Activated naive CD4-positive, alpha-beta T cell treated with anti-CD3 and anti-CD28 coated beads, Interleukin-2, amount 10 ng/mL, durations not matched to agents 7 days and 5 days (primary cell): ENCODE measurements at places on chromosomes 16 and 17.
A peak's percentile ranks its signal among the peaks of the same experiment; 100 is the strongest.

GRCh38 chr16:12677502-12677901, 126.2 kb downstream of the CPPED1 start:
- DNase-seq: peak; percentile 40
- peaks cover 20% of the 10 kb centered on the region for H3K4me1 ChIP-seq
- no peaks in the 10 kb centered on the region for H3K36me3 ChIP-seq

DNA sequence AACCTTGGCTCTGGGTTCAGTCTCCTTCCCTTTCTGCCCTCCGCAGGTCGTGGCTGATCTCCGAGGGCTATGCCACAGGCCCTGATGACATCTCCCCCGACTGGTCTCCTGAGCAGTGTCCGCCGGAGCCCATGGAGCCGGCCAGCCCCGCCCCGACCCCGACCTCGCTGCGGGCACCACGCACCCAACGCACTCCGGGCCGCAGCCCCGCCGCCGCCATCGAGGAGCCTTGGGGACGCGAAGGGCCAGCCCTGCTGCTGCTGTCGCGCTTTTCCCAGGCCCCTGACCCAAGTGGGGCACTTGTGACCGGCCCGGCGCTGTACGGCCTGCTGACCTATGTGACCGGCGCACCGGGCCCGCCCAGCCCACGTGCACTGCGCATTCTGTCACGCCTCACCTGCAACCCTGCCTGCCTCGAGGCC, 5.1 kb downstream of the ARMC5 start:
- peaks cover 30% of the 10 kb centered on the region for H3K4me1 ChIP-seq
- peaks cover 27% of the 10 kb centered on the region for H3K36me3 ChIP-seq
- no peak for DNase-seq
- peaks cover 2% of the 10 kb centered on the region for H3K27me3 ChIP-seq
- no peak overlapping the region for H3K27ac ChIP-seq

- no peak for DNase-seq
- H3K27me3 ChIP-seq: peaks cover 31% of the 10 kb centered on the region
- no peak overlapping the region for H3K4me3 ChIP-seq
- H3K27ac ChIP-seq: no peak overlapping the region
- H3K4me1 ChIP-seq: peaks cover 21% of the 10 kb centered on the region
These were observed 12.2 kb upstream of the RPH3AL start for GRCh38 chr17:364766-365165.

GRCh38 chr17:12909046-12909445, 108.8 kb downstream of the ELAC2 start:
- no peak overlapping the region for H3K27ac ChIP-seq
- no peak for DNase-seq
- no peaks in the 10 kb centered on the region for H3K36me3 ChIP-seq
- no peaks in the 10 kb centered on the region for H3K4me1 ChIP-seq
- no peaks in the 10 kb centered on the region for H3K27me3 ChIP-seq

DNA sequence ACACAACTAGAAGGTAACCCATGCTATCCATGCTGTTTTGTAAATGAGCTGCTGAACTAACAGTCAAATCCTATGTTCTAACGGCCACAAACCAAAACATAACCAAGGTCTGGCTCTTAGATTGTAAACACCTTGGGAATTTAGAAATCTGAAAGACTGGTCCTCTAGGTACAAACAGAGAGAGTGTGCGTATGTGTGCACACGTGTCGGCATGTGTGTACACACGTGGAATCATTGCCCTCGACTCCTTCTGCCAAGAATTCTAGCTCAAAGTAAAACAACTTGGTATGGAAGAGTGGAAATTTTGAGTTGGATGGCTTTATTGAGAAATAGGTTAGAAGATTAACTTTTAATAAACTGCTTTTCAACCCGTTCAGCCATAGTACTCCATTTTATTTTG, 18.1 kb upstream of the GHDC start:
- no peaks in the 10 kb centered on the region for H3K27me3 ChIP-seq
- H3K4me1 ChIP-seq: no peaks in the 10 kb centered on the region
- peaks cover 55% of the 10 kb centered on the region for H3K36me3 ChIP-seq
- no peak overlapping the region for H3K4me3 ChIP-seq
- no peak overlapping the region for H3K27ac ChIP-seq

- H3K27me3 ChIP-seq: peaks cover 16% of the 10 kb centered on the region
- H3K4me3 ChIP-seq: no peak overlapping the region
- no peaks in the 10 kb centered on the region for H3K36me3 ChIP-seq
- no peak for DNase-seq
- H3K4me1 ChIP-seq: no peaks in the 10 kb centered on the region
These were observed 10.9 kb upstream of the TMEM170A start for GRCh38 chr16:75475420-75475847.

DNA sequence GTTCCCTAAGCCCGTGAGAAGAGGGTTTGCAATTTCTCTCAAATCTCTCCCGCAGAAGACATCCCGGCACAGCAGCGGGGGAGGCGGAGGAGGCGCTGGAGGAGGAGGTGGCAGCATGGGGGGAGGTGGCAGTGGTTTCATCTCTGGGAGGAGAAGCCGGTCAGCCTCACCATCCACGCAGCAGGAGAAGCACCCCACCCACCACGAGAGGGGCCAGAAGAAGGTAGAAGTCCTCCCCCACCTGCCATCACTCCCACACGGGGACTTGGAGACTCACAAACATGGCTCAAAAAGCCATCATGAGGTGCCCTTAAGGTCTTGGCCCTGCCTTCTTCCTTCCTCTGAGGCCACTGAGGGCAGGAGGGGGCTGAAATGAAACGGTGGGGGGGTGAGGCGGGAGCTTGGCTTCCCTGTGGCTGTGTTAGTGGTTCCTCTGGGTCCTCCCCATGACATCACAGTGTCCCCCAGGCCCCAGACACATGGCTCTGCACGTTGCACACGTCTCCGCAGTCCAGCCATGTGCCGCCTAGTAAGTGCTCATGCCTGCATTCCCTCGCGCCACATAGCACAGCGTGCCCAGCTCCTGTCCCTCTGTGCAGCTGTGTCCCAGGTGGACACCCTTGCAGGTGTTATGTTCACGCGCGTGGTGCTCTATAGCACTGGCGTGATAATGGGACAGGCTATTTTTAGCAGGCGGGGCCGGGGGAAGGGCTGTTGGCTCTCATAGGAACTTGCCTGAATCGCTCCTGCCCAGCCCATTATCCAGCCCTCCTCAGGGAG, 6.9 kb downstream of the MLLT6 start:
- no peak overlapping the region for H3K27ac ChIP-seq
- H3K27me3 ChIP-seq: no peaks in the 10 kb centered on the region
- no peak overlapping the region for H3K4me3 ChIP-seq
- DNase-seq: no peak
- peaks cover 70% of the 10 kb centered on the region for H3K4me1 ChIP-seq

DNA sequence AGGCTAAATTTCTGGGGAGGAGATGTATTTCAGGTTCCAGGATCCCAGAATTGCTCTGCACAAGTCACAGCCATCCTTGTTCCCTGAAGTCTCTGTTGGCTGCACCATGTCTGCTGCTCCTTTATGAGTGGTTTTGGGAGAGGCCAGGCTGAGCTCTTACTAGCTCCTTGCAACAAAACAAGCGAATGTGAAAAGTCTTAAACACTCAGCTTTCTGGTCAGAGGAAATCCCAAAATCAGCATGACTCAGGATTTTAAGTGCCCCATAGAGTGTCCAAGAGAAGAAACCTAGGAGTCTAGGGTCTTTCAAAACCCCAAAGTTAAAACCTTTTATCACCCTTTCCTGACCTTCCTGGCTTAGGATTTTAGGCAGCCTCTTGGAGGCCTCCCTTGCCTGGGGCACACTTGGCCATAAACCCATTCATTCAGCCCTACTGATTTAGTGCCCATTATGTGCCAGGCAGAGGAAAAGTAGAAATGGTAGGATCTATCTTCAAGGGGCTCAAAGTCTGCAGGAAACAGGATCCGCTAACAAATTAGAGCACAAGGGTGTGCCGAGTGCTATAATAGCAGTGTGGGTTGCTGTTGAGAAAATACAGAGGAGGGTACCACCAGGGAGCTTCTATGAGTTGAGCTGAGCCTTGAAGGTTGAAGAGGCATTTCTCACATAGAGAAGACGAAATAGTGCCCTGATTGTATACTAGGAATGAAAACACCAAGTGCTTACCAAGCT, 36.9 kb downstream of the SOST start:
- H3K4me1 ChIP-seq: peaks cover 19% of the 10 kb centered on the region
- H3K4me3 ChIP-seq: peak overlapping the region; percentile 99
- H3K36me3 ChIP-seq: peaks cover 4% of the 10 kb centered on the region
- H3K27me3 ChIP-seq: peaks cover 17% of the 10 kb centered on the region

DNA sequence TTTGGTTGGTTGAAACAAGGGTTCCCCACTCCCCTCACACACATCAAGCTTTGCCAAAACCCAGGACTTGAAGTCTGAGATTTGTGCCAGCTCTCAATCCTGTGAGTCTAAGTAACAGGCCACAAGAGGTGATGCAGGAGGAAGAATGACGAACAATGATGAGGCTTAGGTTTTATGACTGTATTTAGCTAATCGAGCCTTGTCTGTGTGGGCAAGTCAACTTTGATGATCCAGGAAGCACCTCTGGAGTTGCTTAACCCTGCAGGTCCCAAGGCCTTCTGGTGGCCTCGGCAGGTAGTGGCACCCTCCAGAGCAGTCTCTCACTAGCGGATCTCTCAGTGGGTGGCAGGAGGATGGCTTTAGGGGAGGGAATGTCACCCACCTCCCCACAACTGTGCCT, 28.7 kb downstream of the CDK5RAP3 start:
- DNase-seq: peak; percentile 36
- no peak overlapping the region for H3K27ac ChIP-seq
- no peak overlapping the region for H3K4me3 ChIP-seq
- H3K27me3 ChIP-seq: peaks cover 65% of the 10 kb centered on the region
- H3K4me1 ChIP-seq: peaks cover 11% of the 10 kb centered on the region

DNA sequence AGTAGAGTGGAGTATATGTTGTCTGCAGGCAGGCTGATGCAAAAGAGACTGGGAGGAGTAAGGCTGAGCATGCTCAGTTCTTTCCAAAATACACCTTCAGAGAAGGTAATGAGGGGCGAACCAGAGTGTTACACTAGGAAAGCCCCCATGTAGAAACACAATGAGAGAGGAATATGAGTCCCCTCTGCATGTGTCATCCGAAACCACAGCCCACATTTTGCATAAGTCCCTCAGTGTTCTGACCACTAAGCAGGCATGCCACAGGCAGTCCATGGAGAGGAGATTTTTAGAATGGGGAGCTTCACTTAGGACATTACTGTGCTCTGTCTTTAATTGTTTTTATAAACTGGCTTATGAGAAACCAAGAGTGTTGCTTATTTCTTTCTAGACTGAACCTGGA, 32.0 kb downstream of the SLC6A2 start:
- no peak for DNase-seq
- no peaks in the 10 kb centered on the region for H3K36me3 ChIP-seq
- H3K27ac ChIP-seq: no peak overlapping the region

DNA sequence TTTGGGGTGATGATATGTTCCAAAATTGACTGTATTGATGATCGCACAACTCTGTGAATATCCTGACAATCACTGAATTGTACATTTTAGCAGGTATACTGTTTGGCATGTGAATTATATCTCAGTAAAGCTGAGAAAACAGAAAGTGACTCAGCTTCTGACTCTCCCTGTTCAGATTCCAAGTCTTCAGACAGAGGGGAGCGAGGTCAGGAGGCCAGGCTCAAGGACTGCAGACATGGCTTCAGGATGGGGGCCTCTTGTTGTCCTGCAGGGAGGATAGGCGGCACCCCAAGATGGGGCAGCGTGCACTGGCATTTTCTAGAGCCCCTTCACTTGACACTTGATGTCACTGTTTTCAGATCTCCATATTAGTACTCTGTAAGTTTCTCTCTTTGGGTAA, 45.6 kb downstream of the KNOP1 start:
- H3K36me3 ChIP-seq: peaks cover 37% of the 10 kb centered on the region
- H3K4me1 ChIP-seq: no peaks in the 10 kb centered on the region
- no peaks in the 10 kb centered on the region for H3K27me3 ChIP-seq
- peak overlapping the region; percentile 11 for H3K27ac ChIP-seq

- H3K27ac ChIP-seq: peak overlapping the region; percentile 96
- H3K27me3 ChIP-seq: peaks cover 12% of the 10 kb centered on the region
- DNase-seq: peak; percentile 58
- peak overlapping the region; percentile 92 for H3K4me3 ChIP-seq
- peaks cover 15% of the 10 kb centered on the region for H3K36me3 ChIP-seq
- H3K4me1 ChIP-seq: peaks cover 40% of the 10 kb centered on the region
These were observed 577 bp downstream of the GSPT1 start for GRCh38 chr16:11915114-11915643.

GRCh38 chr17:48478224-48479013, 48.4 kb upstream of the SKAP1 start:
- DNase-seq: peak; percentile 42
- peaks cover 41% of the 10 kb centered on the region for H3K27me3 ChIP-seq
- H3K36me3 ChIP-seq: no peaks in the 10 kb centered on the region
- no peak overlapping the region for H3K4me3 ChIP-seq

DNA sequence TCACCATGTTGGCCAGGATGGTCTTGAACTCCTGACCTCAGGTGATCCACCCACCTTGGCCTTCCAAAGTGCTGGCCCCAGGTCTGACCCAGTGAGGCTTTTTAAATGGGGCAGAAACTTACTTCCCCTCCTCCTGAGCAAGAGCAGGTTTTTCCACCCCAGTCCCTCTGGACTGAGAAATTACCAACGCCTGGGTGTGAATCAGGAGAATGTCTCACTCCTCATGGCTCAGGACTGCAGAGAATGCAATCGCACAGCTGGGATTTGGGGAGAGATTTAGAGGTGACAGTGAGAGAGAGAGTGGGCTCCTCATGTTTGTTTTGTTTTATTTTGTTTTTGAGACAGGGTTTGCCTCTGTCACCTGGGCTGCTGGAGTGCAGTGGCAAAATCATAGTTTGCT, 203.6 kb downstream of the RAB11FIP4 start:
- no peak overlapping the region for H3K4me3 ChIP-seq
- peaks cover 6% of the 10 kb centered on the region for H3K27me3 ChIP-seq
- H3K36me3 ChIP-seq: no peaks in the 10 kb centered on the region

GRCh38 chr16:84138824-84139627, 6.0 kb downstream of the HSDL1 start:
- H3K27me3 ChIP-seq: no peaks in the 10 kb centered on the region
- H3K4me3 ChIP-seq: no peak overlapping the region
- no peak overlapping the region for H3K27ac ChIP-seq
- no peaks in the 10 kb centered on the region for H3K36me3 ChIP-seq
- peak; percentile 31 for DNase-seq

- H3K27me3 ChIP-seq: no peaks in the 10 kb centered on the region
- peak overlapping the region; percentile 97 for H3K27ac ChIP-seq
- peaks cover 60% of the 10 kb centered on the region for H3K4me1 ChIP-seq
- peaks cover 25% of the 10 kb centered on the region for H3K36me3 ChIP-seq
- H3K4me3 ChIP-seq: peak overlapping the region; percentile 99
These were observed 22.3 kb downstream of the ARHGAP27 start for GRCh38 chr17:45410144-45411091.

DNA sequence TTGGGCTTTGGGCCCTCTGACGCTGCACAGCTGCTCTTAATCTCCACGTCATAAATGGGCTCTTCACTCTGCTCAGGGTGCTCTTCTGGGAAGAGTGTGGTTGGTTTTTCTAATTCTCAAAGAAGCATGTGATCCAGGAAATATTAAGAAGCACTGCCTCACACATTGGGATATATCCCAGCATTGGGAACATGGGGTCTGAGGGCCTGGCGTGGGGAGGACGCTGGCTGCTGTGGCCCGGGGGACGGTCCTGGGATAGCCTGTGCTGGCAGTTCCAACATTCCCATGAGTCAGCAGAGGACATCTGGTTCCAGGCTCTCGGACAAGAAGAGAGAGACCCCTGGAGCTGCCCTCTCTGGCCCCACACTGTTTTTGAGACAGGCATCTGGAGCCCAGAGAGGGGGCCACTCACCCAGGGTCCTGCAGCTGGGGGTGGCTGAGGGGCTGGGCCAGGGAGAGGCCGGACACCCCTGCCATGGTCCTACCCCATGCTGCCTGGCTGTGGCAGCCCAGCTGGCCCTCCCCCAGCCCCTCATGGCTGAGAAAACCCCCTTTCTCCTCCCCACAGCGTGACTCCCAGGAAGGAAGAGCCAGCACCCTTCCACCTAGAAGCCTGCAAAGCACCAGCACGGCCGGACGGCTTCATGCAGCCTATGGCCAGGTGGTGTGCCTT, 58.8 kb downstream of the NT5M start:
- no peak overlapping the region for H3K27ac ChIP-seq
- no peak overlapping the region for H3K4me3 ChIP-seq
- peaks cover 67% of the 10 kb centered on the region for H3K27me3 ChIP-seq
- H3K36me3 ChIP-seq: no peaks in the 10 kb centered on the region
- no peaks in the 10 kb centered on the region for H3K4me1 ChIP-seq
